Upper lobe of left lung (tissue), 6 donors: ENCODE measurements at places on chromosomes 12 and 14.

DNA sequence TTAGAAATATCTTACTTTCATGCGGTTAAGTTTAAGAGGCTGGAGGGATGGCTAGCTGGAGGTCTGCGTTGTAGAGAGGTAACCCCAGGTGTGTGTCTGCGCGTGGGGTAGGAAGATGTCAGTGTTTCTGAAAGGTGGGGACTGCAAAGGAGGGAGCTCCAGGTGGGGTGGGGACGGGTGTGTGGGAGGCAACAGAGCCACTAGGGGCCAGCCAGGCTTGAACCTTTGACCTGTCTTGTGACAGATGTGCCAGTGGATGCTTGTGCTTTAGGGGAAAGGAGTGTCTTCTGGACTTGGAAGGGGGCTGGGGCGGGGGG lies 841 bp downstream of the GLI1 start:
- no peak for DNase-seq

DNA sequence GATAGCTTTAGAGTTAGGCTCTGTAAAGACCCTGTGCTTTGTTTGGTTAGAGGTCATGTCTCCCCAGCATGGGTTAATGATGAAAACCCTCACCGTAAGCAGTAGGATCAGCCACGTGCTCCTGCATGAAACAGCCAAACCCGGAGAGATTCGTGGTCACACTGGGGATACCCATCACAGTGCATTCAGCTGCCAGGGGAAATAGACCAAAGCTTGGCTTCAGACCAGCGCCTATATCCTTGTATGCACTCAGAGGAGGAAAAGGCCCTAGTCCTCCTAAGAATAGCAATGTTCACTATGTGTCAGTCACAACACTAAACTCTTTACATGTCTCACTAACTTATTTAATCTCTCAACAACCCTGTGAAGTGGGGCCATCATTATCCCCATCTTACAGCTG lies 16.3 kb downstream of the SPX start:
- DNase-seq = no peak

DNA sequence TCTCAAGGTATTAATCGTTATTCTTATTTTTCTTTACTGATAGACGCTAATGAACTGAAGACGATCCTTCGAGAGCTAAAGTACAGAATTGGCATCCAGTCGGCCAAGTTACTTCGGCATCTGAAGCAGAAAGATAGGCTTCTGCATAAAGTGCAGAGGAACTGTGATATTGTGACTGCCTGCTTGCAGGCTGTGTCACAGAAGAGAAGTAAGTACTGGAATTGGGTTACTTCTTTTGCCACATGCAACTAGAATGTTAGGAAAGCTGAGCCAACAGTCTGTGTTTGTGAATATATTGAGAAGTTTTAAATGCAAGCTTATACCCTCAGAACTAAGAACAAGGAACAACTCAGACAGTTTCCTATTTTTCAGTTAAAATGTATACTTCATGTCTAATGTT lies 26.6 kb upstream of the GNS start:
- DNase-seq = no peak

GRCh38 chr14:44791730-44792129 lies 170.0 kb downstream of the KLHL28 start:
- DNase-seq = no peak

GRCh38 chr12:67855103-67855502 lies 134.1 kb upstream of the IFNG-AS1 start:
- DNase-seq = no peak

- DNase-seq = no peak
These were observed 428.3 kb downstream of the TMTC2 start for GRCh38 chr12:83114966-83115365.

DNA sequence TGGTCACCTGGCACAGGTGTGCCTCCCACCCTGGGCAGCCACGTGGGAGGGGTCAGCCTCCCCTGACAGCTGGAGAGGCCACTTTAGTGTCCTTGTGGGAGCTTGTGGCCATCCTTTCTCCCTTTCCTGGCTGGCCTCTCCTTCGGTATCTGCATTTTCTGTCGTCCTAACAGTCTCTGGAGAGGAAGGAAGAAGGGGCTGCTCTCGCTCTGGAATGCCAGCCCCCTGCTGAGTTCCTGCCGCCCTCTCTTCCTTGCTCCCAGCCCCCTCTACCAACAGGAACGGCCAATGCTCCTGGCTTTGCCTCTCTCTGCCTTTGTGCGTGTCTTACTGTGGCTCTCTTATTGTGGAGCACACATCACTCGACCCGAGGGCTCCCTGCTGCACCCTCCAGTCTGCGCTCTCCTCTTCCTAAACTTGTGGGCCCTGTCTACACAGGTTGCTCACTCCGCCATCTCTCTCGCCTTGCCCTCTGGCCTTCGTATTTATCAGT lies 70.8 kb downstream of the FBXL14 start:
- no peak for DNase-seq

- peak; percentile 95 for DNase-seq
These were observed at the start of gene TMEM117 for GRCh38 chr12:43835656-43836474. Gene TMEM117 (plus strand): TSS chr12:43836081.

GRCh38 chr12:30774599-30774998 lies 19.8 kb upstream of the CAPRIN2 start:
- no peak for DNase-seq

DNA sequence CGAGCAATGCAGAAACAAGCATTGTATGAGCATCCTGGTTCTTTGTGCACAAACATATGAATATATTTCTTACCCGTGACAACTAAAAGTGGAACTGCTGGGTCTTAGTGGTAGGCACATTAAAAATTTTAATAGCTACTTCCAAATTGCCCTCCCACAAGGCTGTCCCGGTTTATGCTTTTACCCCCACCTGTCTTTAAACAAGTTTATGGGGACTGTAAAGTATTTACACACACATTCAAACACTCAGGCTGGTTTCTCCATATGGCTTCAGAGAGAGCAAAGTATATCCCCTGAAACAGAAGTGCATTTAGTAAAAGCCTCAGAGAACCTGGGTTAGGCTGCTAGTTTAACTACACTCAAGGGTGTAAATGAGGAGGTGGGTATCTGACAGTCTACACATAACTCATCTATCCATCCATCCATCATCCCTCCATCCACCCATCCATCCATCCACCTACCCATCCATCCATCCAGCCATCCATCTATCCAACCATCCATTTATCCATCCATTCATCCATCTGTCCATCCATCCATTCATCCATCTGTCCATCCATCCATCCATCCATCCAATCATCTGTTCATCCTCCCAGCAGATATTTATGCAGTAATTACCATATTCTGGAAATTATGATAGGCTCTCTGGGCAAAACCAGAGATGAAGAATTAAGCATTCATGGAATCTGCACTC lies 75.7 kb upstream of the DICER1 start:
- DNase-seq = no peak

GRCh38 chr14:81516986-81517797 lies 16.5 kb downstream of the SEL1L start:
- no peak for DNase-seq

DNA sequence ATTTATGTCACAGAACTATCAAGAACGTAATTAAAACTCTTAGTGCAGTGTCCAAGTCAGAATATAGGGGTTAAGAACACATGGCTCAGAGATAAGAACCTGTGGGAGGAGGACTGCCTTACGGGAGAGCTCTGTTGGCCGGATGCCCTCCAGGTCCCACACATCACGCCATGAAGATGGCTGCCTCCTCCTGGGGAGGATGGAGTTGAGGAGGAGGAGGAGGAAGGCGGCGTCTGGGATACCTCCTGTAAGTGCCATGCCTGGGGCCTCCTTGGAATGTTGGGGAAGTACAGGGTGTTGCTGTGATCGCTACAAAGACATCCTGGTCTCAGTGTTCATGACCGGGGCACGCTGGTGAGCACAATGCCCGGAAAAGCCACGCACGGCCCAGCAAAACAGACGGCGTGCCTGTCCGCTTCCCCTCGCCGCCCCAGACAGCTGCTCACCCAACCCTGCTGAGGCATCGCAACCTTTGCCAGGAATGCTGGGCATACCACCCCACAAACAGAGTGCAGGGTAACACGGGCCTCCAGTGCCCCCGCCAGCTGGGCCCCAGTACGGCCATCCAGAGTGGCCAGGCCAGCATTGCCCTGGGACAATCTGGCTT lies 28.7 kb upstream of the CD9 start:
- DNase-seq = peak; percentile 80

- no peak for DNase-seq
These were observed 1.5 kb upstream of the LGALS3 start for GRCh38 chr14:55127460-55127951.

GRCh38 chr12:65123435-65124063 lies 2.4 kb upstream of the WIF1 start:
- DNase-seq = no peak

DNA sequence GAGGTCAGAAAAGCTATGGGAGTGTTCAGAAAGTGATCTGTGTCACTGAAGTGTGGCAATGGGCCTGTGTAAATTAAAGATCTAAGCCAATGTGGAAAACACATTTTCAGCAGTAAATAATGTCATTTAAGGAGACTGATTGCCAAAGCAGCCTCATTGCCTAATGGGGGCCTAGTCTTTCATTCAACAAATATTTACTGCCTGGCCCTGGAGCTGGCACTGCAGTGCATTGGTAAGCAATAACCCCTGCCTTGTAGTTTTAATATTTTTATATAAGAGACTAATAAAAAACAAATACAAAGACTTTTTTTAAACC lies 326.6 kb downstream of the BTG1 start:
- DNase-seq = no peak

DNA sequence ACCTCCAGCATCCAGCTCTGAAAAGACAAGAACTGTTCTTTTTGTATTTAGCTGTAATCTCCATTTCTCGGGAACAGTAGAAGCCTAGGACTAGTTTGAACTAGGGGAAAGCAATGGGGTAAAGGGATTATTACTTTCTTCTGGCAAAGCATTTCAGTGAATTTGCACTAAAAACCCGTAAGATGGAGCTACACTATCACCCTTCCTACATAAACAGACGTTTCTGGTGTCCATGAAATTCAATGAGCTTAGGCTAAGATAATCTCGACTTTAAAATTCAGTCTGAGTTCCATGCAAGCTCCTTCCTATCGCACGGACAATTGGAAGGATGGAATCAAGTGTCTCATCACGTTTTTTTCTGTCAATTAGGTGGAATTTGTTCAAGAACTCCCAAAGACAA lies 24.0 kb downstream of the ACSM4 start:
- DNase-seq = no peak

GRCh38 chr12:70798016-70798783 lies 122.3 kb downstream of the PTPRR start:
- DNase-seq = no peak

- no peak for DNase-seq
These were observed 3.1 kb upstream of the LMO3 start for GRCh38 chr12:16608946-16609539.

DNA sequence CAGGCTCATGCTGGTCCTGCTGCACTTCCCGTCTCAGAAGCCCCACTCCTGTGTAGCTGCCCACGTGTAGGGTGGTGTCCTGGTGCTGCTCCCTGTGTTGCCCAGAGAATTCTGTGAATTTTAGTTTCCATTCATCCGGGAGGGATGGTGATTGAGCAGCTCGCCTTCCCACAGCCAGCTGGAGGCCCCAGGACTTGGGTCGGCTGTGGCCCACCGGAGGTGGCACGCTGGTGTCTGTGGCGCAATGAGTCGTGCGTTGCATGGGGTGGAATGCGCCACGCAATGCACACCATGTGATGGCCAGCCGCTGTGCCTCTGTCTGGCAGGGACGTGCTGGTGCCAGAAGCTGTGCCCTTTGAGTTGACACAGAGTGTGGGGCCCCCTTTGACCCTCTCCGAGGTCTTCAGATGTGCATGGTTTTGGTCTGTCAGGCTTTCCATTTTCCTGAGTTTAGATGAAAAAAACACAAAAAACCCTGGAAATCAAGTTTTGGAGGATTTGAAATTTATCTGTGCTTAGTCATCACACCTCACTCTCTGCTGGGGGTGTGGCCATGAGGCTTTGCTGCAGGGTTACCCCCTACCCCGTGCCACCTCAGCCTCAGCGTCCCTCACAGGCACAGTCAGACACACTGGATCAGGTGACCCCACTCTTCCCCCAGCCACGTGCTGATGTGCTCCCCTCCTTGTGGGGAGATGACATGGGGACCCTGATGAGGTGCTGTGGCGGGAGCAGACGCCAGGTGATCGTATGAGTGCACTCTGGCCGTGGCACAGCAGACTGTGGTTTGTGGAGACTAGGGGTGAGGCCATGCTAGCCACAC lies 64.6 kb downstream of the EP400 start:
- peak; percentile 66 for DNase-seq

DNA sequence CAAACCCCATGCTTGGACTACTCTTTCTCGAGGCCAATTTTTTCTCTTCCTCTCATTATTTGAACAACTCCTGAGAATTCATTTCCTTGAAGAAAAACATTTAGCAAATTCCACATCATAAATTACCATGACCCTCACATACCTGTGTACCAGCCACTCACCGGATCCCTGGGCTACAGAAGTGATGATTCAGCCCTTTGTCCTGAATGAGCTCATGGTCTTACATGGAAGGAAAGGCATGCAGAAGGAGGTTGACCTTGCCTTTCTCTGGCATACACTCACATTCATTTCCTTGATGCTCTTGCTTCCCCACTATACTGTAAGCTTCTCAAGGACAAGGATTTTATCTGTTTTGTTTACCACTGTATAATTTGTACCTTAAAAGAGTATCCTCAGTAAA lies 191.5 kb downstream of the SLC5A8 start:
- DNase-seq = no peak

- no peak for DNase-seq
These were observed 47.1 kb downstream of the EMP1 start for GRCh38 chr12:13243516-13244070.

DNA sequence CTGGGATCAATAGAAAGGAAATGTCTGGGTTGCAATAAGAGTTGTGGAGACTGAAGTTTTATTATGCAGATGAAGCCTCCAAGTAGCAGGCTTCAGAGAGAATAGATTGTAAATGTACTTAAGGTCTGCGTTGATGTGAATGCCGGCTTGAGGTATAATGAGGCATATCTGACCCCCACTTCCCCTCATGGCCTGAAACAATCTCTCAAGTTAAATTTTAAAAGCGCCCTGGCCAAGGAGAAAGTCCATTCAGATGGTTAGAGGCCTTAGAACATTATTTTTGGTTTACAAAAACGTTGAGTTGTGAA lies 28.3 kb upstream of the HIGD1C start:
- DNase-seq = no peak

GRCh38 chr14:75363570-75364227 lies 64.1 kb upstream of the JDP2 start:
- no peak for DNase-seq

DNA sequence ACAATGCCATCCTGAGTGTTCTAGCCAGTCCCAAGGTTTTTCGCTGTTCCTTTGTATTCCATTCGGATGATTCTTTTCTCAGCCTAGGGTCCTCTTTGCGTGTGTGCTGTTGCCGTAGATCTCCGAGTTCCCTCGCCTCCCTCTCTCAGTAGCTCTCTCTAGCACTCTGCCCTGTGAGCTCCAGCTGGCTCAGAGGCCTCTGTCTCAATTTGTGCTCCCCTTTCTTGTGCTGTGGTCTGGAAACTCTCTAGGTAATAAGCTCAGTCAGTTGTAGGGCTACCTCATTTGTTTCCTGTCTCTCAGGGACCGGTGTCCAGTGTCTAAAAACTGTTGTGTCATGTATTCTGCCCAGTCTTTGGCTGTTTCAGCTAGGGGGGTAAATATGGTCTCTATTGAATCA lies 179.3 kb downstream of the PCNX1 start:
- DNase-seq = no peak
